ENCODE measurements at places on chromosomes 2 and 18.

DNA sequence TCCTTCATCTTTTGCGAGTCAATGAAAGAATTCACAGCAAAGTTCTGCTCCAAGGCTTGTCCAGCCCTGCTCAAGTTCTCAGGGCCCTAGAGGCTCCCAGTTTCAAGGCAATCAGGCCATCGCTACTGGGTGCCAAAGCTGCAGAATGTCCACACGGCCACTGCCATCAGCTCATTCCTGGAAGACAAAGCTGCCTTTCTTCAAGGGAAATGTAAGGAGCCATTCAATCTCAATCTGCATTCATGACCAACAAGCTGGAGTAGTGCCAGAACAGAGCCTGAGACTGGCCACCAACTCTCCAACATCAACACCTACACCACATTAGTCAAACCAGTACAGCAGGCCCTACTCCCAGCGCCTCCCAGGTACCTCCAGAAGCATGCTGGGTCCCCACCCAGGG, 202.2 kb downstream of the TCF4 start:
- no peak for DNase-seq

DNA sequence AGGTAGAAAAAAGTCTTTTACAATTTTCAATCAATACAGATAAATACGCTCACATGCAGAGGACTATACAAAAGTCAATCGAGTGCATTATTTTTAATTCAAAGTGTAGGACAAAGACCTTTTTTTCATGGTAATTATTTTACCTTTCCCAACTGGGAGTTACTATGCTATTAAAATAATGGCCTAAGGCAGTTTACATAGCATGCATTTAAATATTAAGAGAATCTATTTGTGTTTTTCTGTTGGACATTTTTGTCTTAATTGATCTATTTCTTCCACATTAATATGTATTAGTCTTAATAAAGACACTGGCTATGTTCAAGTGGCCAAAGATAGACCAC, 130.2 kb upstream of the MAP3K20 start:
- no peak for DNase-seq

- no peak for DNase-seq
Measured at GRCh38 chr2:133977405-133977804, 276.5 kb upstream of the MGAT5 start.

GRCh38 chr2:193114827-193115226, 920.1 kb upstream of the TMEFF2 start:
- no peak for DNase-seq

DNA sequence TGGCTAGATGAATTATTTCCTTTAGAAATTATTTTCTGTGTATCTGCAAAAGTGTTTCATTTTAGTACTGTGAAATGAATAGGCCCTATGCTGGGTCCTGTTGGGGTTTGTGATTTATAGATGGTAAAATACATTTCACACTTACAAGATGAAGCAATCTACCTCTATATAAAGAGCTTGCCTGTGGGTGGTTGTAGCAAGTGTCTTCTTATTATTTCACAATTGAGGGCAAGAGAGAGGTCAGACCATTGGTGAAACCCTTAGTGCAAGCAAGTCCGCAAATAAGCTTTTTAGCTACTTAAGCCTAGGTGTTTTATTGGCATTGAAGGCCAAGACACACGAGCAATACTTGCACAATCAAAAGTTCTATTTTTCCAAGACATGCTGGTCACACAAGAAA, 153.1 kb downstream of the FMNL2 start:
- DNase-seq: no peak

DNA sequence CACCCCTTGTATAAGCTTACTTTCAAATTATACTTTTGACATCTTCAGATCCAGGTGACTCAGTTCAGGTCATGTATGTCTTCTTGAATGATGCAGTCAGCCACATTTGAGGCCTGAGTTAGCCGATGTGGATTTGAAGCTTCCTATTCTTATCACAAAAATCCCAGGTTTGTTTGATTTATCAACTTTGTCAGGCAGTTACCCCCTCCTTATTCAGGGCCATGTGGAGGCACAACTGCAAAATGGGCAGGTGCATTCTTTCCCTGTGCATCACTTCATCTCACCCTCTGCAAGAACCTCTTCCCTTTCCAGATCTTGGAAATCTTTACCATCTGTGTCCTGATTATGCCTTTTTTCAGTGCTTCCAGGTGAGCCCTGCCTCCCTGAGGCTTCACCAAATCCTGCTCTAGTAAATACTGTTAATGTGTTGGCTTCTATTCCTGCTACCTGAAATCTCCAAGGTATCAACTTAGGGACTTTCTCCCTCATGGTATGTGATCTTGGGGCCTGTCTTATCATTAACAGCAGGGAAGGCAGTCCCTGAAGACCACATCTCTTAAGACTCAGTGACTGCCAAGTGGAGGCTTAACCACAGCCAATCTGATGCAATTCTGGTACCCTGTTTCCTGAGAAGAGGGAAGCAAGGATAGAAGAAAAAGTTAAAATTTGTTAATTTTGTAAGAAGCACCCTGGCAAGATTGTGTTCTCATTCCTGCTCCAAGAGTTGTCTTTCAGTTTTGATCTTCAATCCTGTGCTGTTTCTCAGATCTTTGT, 9.4 kb upstream of the ARHGAP28 start:
- DNase-seq: no peak

DNA sequence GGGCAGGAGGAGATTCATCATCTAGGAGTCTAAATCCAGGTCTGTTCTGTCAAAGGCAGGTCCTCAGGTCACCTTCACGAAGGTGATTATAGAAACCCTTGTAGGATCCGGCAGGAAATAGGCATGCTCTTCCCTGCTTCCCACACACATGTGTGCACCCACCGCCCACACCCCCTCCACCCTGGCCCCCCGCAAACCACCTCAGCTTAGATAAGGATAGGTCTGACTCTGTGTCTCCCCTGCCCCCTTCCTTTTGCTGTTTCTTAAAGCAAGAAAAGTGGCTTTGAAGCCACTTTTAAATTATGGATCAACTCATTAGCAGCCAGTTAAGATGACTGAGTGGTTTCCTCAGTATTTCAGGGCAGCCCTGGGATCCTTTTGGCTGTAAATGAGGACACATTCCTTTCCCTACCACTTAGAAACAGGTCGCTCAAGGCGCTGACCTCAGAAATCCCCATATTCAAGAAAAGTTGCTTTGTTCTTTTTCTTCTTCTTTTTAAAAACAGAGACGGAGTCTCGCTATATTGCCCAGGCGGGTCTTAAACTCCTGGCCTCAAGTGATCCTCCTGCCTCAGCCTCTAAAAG, 14.5 kb upstream of the CIB4 start:
- DNase-seq: no peak

DNA sequence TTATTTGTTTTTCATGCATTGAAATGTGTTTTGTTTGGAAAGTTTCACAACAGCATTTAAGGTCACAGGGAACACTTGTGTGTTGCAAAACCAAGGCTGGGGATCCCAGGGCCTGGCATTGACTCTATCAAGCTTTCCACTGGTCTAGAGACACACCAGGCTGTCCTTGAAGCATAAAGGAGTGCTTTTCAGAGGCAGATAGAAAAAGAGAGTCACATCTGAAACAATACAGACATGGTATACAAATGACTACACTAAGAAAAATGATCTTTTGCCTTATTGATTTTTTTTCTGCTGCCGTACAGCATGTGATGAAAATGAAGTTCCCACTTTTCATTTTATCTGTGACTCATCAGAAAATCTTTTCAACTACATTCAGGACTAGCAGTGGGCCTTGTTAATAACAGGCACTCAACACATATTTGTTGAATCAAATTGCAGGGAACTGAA, 61.9 kb upstream of the ZCCHC2 start:
- DNase-seq: no peak

DNA sequence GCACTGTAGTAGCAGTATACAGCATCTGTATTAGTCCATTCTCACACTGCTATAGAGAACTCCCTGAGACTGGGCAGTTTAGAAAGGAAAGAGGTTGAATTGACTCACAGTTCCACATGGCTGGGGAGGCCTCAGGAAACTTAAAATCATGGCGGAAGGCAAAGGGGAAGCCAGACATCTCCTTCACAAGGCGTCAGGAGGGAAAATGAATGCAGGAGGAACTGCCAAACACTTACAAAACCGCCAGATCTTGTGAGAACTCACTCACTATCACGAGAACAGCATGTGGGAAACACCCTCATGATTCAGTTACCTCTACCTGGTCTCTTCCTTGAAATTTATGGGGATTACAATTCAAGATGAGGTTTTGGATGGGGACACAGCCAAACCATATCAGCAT, 25.4 kb downstream of the MAP4K4 start:
- DNase-seq: no peak

DNA sequence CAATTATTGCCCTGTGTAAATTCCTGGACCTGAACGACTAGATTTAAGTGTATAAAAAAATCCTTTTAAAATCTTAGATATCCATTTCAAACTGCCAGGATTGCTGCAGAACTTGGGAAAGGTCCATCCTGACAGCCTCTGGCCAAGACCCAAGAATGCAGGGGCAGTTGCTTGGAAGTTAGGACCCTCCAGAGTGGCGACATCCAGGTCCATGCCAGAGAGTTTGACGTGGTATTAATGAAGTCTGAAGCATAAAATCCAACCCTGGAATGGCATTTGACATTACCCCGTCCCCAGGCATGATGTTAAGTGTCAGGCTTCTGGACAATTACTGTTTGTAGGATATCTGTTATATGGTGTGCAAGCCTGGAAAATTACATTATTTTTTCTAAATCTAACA, 810.2 kb downstream of the CNTNAP5 start:
- DNase-seq: no peak

- no peak for DNase-seq
Measured at GRCh38 chr2:101310834-101311695, 2.6 kb upstream of the RNF149 start.

DNA sequence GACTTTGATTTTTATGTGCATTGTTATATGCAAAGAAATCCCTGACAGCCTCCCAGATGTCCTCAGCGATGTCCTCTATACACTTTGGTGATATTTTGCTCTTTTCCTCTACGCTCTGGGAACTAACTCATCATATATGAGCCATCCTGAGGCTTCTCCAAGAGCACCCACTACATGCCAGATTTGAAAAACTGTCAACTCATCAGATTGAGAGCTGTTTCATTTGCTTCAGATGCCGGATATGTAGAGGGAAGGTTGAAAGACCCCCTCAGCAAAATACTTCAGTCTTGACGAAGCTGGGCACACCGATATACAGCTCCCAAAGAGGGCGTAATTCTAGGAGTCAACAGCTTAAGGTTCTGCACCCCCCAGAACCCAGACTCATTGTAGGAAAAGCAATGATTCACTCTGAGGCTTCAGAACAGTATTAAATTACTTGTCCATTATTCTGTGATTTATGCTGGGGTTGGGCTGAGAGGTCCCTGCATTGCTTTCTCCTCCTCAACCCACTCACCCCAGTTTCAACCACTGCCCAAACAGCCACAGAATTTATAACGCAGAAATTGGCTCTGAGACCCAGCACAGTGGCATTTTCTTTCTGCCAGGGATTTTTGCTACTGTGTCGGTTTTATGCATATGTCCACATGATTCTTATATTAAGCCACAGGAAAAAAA, 341.8 kb downstream of the ALK start:
- DNase-seq: no peak

DNA sequence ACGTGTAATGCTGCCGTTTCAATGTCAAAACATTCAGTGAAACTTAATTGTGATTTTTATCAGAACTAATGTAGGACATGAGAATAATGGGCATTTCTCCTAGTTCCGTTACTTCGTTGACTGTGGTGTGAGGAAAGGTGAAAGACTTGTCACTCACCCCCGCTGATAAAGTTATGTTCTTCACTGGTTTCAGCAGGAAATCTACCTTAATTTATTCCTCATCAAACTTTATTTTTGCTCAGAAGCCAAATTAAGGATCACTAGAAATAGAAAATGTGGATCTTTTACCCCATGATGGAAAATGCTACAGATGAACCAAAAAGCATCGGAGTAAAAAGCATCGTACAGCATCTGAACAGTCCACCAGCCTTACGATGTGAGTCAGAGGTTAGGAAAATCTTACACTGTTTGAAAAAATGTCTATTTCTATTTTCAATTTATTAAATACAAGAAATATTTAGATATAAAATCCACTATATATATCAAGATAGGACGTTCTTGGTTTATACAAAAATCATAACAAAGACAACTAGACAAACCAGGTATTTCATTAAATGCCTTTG, 1.0 kb upstream of the ROCK1 start:
- no peak for DNase-seq

GRCh38 chr18:26618135-26618534, 69.8 kb upstream of the KCTD1 start:
- DNase-seq: no peak

- DNase-seq: no peak
Measured at GRCh38 chr2:239697399-239698164, 296.8 kb upstream of the HDAC4 start.

GRCh38 chr2:113861740-113862139, 28.1 kb upstream of the ACTR3 start:
- DNase-seq: no peak

DNA sequence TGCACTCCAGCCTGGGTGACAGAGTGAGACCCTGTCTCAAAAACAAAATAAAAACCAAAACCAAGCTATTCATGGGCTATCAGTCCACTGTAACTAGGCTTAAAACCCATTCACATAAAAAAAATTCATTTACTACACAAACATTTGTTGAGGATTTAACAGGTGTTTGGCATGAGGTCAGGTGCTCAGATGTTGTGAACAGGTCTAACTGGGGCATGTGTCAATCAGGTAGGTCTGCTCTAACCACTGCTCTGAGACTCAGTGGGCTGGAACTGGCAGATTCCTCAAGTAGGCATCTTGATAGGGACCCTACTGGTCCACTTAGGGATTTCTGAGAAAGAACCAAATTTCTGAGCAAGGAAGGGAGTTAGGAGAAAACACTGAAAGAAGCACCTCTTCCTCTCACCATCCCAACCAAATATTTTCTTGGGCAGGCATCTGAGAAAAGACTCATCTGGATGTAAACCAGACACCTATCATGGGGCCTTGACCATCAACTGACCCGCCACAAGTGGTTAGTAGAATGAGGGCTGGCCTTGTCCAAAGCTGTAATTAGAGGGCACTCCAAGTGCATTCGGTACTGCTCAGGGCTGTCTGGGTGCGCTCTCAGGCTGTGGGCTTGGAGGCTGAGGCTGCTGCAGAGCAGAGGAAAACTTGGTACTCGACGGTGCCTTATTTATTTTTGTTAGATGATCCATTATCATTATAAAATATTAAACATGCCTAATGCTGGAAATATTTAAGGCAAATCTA, 33.9 kb downstream of the WIPF1 start:
- DNase-seq: no peak

- no peak for DNase-seq
Measured at GRCh38 chr2:189104934-189105333, 74.6 kb downstream of the COL5A2 start.

GRCh38 chr18:3152294-3152693, 67.5 kb downstream of the MYOM1 start:
- DNase-seq: no peak

GRCh38 chr18:55694291-55694690, 106.3 kb upstream of the TCF4 start:
- DNase-seq: no peak

GRCh38 chr2:57907411-57907810, 139.2 kb upstream of the VRK2 start:
- DNase-seq: no peak

- no peak for DNase-seq
Measured at GRCh38 chr18:10841203-10841602, 308.2 kb downstream of the PIEZO2 start.

GRCh38 chr2:160498137-160498536, 4.5 kb upstream of the RBMS1 start:
- DNase-seq: no peak

Data from activated CD8-positive, alpha-beta memory T cell treated with anti-CD3 and anti-CD28 coated beads for 48 hours (primary cell).